ENCODE measurements at places on chromosomes 7 and 10.

DNA sequence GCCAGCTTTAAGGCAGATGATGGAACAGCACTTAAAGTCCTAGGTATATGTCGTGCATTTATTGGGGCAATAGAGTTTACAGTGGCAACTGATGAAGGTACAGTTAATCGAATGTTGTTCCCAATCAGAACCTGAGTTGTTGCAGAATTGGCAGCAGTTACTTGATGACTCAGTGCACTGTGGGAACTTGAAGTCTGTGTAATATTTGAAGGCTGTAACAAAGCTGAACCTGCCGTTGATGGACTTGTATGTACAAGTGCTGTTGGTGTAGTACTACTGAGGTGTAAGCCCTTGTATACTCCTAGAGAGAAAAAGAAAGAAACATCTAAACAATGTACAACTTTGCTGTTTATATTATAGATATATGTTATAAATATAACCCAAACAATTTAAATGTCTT lies 75.3 kb downstream of the EPC1 start:
- ATAC-seq: peak; percentile 91

DNA sequence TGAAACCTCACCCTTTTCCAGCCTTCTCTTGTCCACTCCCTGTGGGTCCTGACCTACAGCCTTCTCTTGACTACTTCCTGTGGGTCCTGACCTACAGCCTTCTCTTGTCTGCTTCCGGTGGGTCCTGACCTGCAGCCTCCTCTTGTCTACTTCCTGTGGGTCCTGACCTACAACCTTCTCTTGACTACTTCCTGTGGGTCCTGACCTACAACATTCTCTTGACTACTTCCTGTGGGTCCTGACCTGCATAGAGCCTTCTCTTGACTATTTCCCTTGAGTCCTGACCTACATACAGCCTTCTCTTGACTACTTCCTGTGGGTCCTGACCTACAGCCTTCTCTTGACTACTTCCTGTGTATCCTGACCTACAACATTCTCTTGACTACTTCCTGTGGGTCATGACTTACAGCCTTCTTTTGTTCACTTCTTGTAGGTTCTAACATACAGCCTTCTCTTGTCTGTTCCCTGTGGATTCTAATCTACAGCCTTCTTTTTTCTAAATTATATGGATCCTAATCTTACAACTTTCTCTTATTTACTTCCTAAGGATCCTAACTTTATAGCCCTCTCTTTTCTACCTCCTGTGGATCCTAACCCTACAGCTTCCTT lies 36.5 kb downstream of the C10orf71 start:
- no peak for ATAC-seq

GRCh38 chr7:73850781-73851207 lies 8.5 kb upstream of the METTL27 start:
- peak; percentile 74 for ATAC-seq

- no peak for ATAC-seq
Measured at GRCh38 chr7:77731716-77732115, 35.5 kb downstream of the RSBN1L start.

DNA sequence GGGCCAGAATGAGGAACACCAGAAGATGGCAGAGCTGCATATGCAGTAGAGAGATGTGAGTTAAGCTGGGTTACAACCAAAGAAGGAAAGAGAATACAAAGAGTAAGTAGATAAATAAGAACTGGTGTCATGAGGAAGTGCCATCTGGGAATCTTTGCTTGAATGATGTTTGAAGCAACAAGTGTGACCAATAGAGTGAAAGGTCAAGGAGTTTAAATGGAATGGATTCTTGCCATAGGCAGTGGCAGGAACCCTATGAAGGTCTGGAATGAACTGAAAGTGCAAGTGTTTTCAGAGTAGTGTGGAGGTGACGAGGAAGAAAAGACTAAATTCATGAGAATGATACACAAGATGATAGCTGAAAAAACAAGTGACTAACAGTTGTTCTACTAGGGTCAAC lies 21.6 kb downstream of the MEST start:
- no peak for ATAC-seq

- peak; percentile 90 for ATAC-seq
Measured at GRCh38 chr10:72048450-72049124, 39.8 kb downstream of the SPOCK2 start.
